ENCODE measurements at places on chromosomes 12 and 14.

DNA sequence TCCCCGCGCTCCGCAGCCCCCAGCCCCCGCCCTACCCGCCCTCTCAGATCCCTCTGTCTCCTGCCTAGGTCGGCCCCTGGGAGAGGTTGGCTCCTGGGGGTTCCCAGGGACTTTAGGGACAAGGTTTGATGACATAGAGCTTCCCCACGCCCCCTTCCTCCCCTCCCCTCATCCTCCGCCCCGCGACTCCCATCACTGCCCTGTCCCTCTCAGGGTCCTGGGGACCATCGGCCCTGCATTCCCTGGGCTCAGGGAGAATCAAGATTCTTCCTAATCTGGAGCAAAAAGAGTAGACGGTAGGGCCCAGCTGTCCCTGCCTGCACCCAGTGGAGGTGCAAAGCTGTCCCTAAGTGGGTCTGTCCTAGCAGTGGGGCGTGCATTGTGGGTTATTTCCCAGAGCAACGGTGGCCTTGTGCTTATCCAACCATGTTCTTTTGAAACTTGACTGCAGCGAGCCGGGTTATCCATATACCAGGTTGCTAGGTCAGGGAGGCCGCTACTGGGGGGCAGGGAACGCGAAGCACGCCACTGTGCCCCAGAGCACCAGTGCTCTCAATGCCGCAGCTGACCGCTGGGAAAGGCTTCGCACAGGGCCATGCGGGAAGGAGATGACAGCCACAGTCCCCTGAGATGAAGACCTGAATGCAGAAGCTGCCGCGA is 124.4 kb upstream of the PRMT8 start:
- no peak for DNase-seq

DNA sequence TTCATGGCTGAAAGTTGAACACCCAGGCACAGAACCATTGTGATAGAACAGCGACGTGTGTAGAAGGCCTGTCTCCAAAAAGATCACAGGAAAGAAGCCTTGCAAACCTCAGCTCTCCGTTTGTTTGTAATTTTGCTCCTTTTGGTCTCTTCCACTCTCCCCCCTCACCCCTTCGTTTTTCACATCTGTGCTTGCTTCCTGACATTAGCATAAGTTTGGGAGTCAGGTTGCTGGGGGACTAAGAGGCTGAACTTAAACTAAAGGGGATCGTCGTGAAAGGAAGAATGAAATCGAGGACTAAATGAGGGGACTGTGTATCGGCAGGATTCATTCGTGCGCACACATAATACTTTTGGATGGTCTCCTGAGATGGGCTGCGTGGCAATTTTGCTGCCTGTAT is 200.6 kb downstream of the BCAT1 start:
- DNase-seq: no peak

- DNase-seq: no peak
These were observed 238.8 kb downstream of the DACT1 start for GRCh38 chr14:58876608-58877007.

GRCh38 chr12:5014269-5014668 is 29.4 kb upstream of the KCNA5 start:
- DNase-seq: no peak

GRCh38 chr12:93025145-93026103 is 96.3 kb upstream of the EEA1 start:
- peak; percentile 56 for DNase-seq

GRCh38 chr12:60920841-60921495 is 1325.1 kb downstream of the SLC16A7 start:
- DNase-seq: no peak

GRCh38 chr14:92308716-92309115 is 14.2 kb upstream of the SLC24A4 start:
- no peak for DNase-seq

GRCh38 chr12:27468241-27468640 is 21.7 kb downstream of the SMCO2 start:
- no peak for DNase-seq

GRCh38 chr12:110349096-110349495 is 54.4 kb downstream of the ANAPC7 start:
- DNase-seq: no peak

All from B cell (primary cell).